ENCODE measurements at places on chromosomes 1 and 21.

DNA sequence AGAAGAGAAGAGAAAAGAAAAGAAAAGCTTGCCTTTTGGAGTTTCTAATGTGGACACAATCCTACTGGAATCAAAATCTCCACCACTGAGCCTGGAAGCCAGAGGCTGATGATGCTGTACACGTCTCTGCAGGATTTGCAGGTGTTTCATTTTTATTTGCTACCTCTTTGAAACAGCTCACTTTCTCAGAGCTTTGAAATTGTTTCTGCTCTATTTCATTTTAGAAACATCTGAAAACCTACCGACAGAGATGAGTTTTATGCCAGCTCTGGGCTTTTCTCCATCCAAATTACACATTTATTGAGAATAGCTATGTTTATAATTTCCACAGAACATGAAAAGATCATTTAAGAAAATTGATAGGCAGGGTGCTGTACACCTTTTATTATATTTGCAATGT is 46.2 kb downstream of the URB2 start:
- no peak for DNase-seq

GRCh38 chr1:78156805-78157521 is 111.2 kb downstream of the GIPC2 start:
- DNase-seq, result no peak

- no peak for DNase-seq
Observed at GRCh38 chr1:181443231-181443853, 40.0 kb upstream of the CACNA1E start.

- no peak for DNase-seq
Observed at GRCh38 chr1:71522721-71523120, 441.9 kb upstream of the ZRANB2 start.

GRCh38 chr1:226625832-226626576 is 77.4 kb downstream of the STUM start:
- no peak for DNase-seq

DNA sequence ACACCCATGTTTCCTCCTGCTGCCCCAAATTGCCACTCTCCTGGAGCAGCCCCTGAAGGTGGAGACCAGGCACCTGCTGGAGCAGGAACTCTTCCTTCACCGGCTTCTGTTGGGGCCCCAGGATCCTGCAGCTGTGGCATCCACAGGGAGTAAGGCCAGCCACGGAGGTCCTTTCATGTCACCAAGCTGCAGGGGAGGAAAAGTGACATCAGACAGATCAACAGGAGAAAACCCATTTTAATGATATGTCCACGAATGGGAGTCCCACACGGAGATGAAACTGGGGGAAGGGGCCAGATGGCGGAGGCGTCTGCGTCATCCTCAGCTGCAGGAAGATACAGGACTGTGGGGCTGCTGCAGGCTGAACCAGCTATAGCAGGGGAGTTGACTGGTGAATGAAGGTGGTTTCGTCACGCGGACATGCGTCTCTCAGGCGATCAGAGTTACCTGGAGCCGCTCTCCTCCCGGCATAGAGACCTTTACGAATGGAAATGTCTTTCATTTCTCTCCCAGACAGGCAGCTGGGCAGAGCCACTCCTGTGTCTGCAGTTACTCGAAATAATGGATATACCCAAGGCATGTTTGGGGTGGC is 9.9 kb downstream of the TP73 start:
- DNase-seq, result no peak

GRCh38 chr1:26500488-26501175 is 28.4 kb downstream of the HMGN2 start:
- DNase-seq, result peak; percentile 95

DNA sequence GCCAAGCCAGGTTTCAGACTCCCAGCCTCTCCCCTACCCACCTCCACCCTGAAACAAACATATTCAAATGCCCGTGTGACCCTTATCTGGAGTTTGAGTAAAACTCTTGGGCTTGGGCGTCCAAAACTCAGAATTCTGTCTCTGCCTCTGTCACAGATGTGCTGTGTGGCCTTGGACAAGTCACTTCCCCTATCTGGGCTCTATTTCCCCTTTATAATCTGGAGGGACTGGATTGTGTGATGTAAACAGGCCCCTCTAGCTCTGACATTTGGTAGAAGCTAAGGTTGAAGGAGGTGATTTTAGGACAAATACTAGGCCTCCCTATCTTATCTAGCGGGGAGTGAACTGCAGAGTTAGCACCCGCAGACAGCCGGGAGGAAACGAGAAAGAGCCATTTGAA is 67.5 kb downstream of the IGSF21 start:
- no peak for DNase-seq

DNA sequence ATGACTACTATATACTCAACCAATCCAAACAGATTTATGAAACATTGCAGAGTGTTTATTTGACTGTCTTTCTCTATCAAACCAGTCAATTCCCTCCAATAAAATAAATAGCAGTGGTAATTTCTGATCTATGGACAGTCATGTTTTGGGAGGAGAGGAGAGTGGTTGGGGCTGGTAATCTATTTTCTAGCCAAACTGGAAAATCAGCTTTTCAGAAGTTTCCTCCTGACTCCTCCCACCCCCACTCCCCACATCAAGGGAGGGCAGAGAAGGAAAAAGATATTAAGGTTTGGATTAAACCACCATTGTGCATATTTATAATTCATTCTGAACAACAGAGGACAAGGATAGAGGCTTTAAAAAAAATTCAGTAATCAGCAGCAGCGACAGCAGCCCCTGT is 69.4 kb upstream of the SOX13 start:
- DNase-seq, result no peak

DNA sequence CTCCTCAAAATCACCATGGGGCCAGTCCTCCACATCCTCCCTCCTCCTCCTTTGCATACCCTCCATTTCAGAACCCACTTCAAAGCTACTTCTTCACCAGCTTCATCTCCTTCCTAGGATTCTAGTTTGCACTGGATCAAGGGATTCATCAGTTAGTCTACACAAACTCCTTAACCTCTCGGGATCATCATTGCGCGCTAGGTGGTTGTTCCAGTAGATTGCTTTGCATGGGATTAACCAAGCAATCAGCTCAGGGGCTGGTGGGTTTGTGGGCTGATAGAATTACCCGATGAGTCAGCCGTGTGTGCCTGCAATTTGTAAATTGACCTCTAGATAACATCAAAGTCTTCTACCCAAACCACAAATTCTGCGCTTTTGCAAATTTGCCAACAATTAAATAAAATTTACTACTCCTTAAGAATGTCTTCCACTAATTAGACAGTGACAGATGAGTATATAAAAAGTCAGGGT is 7.7 kb downstream of the KANK4 start:
- no peak for DNase-seq

- no peak for DNase-seq
Observed at GRCh38 chr21:43572446-43572845, 86.8 kb downstream of the HSF2BP start.

DNA sequence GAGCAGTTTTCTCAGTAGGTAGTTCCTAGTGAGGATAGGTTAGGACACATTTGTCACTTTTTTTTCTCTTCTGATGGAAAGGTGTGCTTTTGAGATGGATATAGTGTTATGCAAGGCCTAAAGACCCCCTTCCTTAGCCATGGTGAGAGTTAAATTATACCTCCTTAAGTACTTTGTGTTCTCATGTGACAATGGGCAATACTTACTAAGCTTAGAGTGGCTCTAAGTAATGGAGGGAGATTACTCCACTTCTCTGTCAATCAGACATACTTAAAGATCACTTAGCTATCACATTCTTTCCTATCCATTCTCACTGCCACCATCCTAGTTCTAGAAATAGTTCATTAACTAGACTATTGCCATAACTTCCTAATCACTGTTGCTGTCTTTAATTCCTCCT is 265.6 kb downstream of the PBX1 start:
- no peak for DNase-seq

GRCh38 chr1:53344921-53345838 is 17.3 kb upstream of the LRP8 start:
- DNase-seq, result no peak

DNA sequence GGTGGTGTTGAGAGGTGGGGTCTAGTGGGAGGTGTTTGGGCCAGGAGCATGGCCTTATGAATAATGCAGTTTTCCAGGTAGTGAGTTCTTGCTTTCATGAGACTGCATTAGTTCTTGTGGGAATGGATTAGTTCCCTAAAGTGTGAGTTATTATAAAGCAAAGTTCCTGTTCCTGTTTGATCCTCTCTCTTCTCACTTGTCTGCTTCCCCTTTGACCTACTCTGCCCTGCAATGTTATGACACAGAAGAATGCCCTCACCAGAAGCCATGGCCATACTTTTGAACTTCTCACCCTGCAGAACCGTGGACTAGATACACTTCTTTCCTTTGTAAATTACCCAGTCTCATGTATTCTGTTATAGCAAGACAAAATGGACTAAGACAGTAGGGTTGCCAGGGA is 53.6 kb downstream of the MAP3K7CL start:
- DNase-seq, result no peak

DNA sequence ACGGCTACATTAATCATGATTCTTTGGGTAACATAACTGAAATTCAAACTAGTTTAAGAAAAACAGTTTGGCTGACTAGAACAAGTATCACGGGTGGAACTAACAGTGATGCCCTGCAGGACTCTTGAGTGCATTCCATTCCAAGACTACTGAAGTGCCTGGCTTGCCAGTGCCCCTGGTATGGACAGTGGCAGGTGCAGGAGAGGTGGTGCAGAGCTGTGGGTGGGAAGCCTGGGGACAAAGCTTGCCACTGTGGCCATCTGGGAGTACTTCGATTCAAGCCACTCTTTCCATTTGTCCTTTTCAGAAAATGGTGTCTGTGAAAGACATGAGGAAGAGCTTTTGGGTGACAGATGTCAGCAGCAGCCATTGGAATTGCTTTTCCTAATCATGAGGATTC is 166.5 kb downstream of the RRAGC start:
- DNase-seq, result no peak

GRCh38 chr1:166721145-166721544 is 118.1 kb upstream of the POGK start:
- DNase-seq, result no peak

- peak; percentile 55 for DNase-seq
Observed at GRCh38 chr1:156750191-156750672, 1.2 kb downstream of the HDGF start.

DNA sequence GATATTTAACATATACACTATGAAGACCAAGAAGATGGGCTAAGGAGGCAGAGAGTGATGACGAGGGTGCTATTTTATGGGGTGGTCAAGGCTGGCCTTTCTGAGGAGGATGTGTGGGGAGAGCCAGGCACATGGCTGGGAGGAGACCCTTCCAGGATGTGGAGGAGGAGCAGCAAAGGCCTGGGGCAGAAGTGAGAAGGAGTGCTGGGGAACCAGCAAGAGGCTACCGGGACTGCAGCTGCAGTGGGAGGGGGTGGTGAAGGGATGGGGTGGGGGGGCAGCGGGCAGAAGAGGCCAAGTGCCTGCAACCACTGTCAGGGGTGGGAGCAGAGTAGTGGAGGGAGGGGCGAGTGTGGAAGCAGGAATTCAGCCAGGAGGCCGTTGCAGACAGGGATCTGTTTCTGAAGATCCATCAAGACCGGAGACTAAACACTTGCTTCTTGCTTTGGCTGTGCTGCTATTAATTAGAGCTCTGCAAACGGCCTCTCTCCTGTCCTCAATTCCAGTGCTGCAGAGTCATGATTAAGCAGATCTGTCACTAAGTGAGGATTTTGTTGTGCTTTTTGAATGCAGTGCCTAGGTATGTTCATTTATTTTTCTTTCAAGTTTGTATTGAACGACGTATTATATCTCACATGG is 89.9 kb downstream of the IER5 start:
- DNase-seq, result no peak

DNA sequence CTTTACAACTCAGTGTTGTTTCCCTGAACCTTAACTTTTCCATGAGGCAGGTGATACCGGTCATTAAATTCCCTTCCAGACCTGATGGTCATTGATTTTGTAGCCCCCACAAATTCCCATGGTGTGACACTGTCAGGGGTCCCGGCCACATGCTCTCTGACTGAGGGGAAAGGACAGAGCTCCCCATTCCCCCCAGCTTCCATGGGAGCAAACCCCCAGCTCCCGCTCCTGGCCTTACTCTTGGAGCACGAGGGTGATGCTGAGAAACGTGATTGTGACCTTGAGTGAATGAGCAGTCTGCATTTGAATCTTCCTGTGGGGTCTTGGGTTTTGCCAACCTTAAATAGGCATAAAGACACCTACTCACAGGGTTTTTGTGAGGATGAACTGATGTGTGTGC is 366.8 kb downstream of the RPS6KC1 start:
- no peak for DNase-seq

DNA sequence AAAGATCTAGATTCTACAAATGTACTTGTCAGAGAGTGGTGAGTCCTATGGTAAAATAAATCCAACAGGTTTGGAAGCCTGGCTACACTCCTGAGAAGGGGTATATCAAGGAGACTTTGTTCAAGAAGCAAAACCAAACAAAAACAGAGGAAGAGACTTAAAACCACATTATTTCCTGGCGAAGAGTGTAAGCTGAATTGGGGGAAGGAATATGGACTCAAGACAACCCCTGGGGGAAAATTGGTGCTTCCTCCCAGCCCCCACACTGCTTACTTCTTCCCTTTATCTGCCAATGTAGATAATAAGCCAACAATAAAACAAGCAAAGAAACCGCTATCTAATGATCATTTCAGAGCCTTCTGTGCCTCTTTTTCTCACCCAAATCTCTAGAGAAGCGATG is 48.4 kb upstream of the ZBTB18 start:
- no peak for DNase-seq

DNA sequence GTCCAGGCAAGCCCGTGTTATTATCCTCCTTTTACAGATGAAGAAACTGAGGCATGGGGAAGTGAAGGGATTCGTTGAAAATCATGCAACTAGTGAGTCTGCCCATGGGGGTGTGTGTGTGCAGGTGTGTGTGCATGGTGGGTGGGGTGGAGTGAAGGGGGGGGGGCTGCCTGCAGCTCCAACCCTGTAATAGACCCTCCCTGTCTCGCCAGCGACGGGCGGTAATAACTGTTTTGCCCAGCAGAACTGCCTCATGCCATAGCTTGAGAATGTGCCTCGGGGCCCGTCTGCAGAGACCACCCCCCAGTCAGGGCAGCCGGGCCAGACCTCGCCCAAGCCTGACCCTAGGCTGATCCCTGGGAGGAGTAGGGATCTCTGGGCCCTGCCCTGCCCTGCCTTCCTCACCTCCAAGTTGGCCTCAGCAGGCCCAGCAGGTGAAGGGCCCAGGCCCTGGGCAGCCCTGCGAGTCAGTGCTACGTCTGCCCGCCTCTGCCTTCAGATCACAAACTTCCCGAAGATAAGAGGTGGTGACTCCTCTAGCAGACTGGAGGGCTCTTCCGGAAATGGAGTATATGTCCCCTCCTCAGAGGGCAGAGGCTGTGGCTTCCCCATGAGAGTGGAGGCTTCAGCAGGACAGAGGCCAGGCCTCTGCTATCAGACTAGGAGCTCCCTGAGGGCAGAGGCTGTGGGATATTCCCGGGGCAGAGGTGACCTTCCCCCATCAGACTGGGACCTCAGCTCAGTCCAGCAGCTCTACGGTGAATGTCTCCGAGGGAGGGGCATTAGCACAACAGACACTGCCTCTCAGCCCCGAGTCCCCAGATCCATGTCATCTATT is 15.7 kb upstream of the EPHA2 start:
- no peak for DNase-seq

- DNase-seq, result no peak
Observed at GRCh38 chr1:232602622-232603021, 27.3 kb downstream of the SIPA1L2 start.

All from activated T-cell treated with anti-CD3 and anti-CD28 coated beads for 4 hours (primary cell).